ENCODE measurements at places on chromosomes 1 and 21. TPM values are rescaled to one million over a fixed set of nuclear protein-coding genes. Genes with fewer than 3 reads are reported as not detected.

The GPN2 gene
- total RNA-seq, result 7.5 TPM

The FCRL1 gene
- total RNA-seq, result not detected

The TMCO2 gene
- not detected for total RNA-seq

The PRAMEF13 gene
- not detected for total RNA-seq

The AMPD1 gene
- not detected for total RNA-seq

The TBCE gene
- 39.5 TPM for total RNA-seq

The IL19 gene
- total RNA-seq, result not detected

The INKA2 gene
- total RNA-seq, result 30.7 TPM

The SLFNL1 gene
- total RNA-seq, result 0.28 TPM

The TENT5C gene
- 2.0 TPM for total RNA-seq

The GJA9 gene
- not detected for total RNA-seq

The TSPEAR gene
- total RNA-seq, result not detected

The RPS27 gene
- 1,485 TPM for total RNA-seq

The LIN9 gene
- total RNA-seq, result 2.8 TPM

The CPTP gene
- 11.5 TPM for total RNA-seq

The ADAMTS1 gene
- 274 TPM for total RNA-seq

The MIB2 gene
- total RNA-seq, result 115 TPM

The ARHGEF11 gene
- 20.1 TPM for total RNA-seq

The DNAI4 gene
- 20.0 TPM for total RNA-seq

All from regular cardiac myocyte (primary cell).